ENCODE measurements at places on chromosomes 3 and 15. TPM values are rescaled to one million over a fixed set of nuclear protein-coding genes. Genes with fewer than 3 reads are reported as not detected.
A peak's percentile ranks its signal among the peaks of the same experiment; 100 is the strongest.

GRCh38 chr3:14632442-14632930 lies 19.1 kb upstream of the CCDC174 start:
- no peaks in the 10 kb centered on the region for H3K4me1 ChIP-seq
- H3K27me3 ChIP-seq = no peaks in the 10 kb centered on the region
- no peak for DNase-seq
- no peak overlapping the region for H3K27ac ChIP-seq

DNA sequence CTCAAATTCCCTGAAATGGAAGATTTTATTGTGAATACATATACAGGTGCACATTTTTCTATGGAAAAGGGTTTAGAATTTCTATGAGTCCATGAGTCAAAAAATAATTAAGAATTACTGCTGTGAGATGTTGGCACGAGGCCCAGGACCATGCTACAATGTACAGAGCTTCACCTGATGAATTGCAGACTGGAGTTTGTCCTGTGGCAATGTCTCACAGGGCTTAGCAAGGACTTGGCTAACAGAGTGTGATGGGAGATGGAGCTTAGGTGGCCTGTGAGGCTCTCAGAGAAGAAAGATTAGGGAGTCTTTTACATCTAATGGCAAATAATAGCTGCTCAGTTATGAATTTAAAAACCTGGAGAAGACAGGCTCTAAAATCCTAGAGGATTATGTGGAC lies 219.5 kb upstream of the CBLB start:
- H3K4me3 ChIP-seq = no peak overlapping the region
- DNase-seq = no peak
- H3K4me1 ChIP-seq = no peaks in the 10 kb centered on the region
- H3K36me3 ChIP-seq = no peaks in the 10 kb centered on the region
- no peak overlapping the region for H3K27ac ChIP-seq
- no peaks in the 10 kb centered on the region for H3K27me3 ChIP-seq

DNA sequence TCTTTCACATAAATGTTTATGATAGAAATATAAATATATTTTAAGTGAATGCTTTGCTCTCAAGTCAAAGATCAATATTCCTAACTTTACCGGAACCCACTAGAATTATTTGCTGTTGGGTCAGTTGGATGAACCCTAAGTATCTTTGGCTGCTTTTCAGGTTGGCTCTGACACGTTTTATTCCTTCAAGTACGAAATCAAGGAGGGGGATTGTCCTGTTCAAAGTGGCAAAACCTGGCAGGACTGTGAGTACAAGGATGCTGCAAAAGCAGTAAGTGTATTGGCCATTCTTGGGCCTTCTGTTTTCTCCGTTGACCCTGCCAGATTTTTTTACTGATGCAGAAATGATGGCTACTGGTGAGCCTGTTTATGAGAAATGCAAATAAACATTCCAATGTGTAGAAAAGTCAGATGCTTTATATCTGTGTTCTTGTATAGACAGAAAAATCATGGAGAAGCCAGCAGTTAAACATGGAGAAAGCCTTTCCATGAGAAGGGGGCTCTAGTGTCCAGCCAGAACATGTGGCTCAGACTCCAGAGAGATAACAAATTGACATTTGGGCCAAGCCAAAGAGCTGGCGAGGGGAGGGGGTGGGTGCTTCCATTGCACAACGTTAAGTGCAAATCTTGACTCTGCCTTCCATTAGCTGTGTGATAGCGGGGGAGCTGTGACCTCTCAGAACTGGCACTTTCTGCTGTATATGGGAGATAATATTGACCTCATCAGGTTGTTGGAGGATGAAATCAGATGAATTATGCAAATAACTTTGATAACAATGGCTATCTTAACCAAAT lies 3.0 kb downstream of the KNG1 start:
- DNase-seq = no peak
- H3K27me3 ChIP-seq = no peaks in the 10 kb centered on the region
- H3K36me3 ChIP-seq = no peaks in the 10 kb centered on the region
- H3K4me1 ChIP-seq = no peaks in the 10 kb centered on the region
- no peak overlapping the region for H3K27ac ChIP-seq

DNA sequence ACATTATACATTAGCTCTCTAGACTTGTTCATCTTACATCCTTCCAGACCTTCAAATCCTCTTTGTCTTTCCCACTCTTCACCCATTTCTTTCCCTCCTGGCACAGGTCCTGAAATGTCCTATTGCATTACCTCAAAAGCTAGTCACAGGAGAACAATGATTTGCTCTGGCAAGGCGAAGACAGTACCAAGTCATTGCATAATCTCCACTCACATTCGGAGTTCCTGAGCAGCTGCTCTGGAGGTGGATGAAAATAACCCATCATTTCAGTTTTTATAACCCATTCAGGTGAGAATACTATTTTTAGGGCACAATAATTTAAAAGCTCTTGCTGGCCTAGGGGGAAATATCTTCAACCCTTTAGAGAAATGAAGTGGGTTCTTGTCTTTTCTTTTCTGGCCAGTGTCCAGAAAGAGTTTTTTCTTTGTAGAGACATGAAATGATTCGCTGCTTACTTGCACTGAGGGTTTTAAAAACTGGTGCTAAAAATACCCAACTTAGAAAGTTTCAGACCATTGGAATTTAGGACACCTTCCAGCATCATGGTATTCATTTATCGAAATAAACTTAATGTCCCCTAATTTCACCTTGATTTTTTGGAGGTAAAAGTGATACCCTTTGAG lies 23.4 kb upstream of the DYNC1LI1 start:
- H3K36me3 ChIP-seq = no peaks in the 10 kb centered on the region
- H3K4me3 ChIP-seq = no peak overlapping the region
- no peak overlapping the region for H3K27ac ChIP-seq
- H3K27me3 ChIP-seq = no peaks in the 10 kb centered on the region
- H3K4me1 ChIP-seq = no peaks in the 10 kb centered on the region
- no peak for DNase-seq

DNA sequence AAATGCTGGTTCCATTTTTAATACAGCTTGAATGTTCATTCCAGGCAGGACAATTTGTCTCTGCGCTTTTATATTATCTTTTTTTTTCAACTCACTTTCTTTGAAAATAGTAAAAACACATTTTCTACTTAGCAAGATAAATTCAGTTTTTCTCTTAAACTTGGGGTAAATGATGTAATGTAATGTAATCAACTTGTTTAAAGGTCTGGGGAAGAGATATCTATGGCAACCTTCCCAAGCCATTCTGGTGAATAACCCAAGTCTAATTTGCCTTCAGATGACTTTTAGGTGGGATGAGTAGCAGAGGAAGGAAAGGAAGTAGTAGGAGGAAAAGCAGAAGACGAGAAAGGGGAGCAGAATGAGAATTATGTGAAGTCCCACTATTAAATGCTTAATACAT lies 335.1 kb downstream of the SV2B start:
- no peak for DNase-seq
- no peak overlapping the region for H3K4me3 ChIP-seq
- H3K27ac ChIP-seq = no peak overlapping the region
- no peaks in the 10 kb centered on the region for H3K4me1 ChIP-seq
- no peaks in the 10 kb centered on the region for H3K36me3 ChIP-seq

GRCh38 chr3:24582431-24583403 lies 88.1 kb upstream of the THRB start:
- no peak overlapping the region for H3K27ac ChIP-seq
- H3K4me3 ChIP-seq = no peak overlapping the region
- no peaks in the 10 kb centered on the region for H3K27me3 ChIP-seq
- DNase-seq = no peak
- no peaks in the 10 kb centered on the region for H3K4me1 ChIP-seq

DNA sequence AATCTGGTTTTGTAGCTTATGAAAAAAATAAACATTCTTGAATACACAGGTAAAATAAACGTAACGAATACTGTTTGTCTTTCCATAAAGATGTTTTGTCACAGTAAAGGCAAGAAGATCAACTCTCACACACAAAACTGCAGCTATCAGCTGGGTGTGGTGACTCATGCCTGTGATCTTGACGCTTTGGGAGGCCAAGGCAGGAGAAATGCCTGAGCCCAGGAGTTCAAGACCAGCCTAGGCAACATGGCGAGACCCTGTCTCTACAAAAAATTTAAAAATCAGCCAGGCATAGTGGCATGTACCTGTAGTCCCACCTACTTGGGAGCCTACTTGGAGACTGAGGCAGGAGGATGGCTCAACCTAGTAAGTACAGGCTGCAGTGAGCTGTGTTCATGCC lies 39.6 kb downstream of the CBLB start:
- DNase-seq = no peak
- H3K27ac ChIP-seq = peak overlapping the region; percentile 29
- no peaks in the 10 kb centered on the region for H3K4me1 ChIP-seq
- H3K4me3 ChIP-seq = no peak overlapping the region

IMPG2 gene
- 0.27 TPM for total RNA-seq

ERICH6 gene
- total RNA-seq = not detected

RTP4 gene
- total RNA-seq = 6.3 TPM

Data from Peyer's patch (tissue), 4 donors.